Cerebellum (tissue), 4 donors: ENCODE measurements at places on chromosomes 16 and 17. TPM values are rescaled to one million over a fixed set of nuclear protein-coding genes. Genes with fewer than 3 reads are reported as not detected.

DNA sequence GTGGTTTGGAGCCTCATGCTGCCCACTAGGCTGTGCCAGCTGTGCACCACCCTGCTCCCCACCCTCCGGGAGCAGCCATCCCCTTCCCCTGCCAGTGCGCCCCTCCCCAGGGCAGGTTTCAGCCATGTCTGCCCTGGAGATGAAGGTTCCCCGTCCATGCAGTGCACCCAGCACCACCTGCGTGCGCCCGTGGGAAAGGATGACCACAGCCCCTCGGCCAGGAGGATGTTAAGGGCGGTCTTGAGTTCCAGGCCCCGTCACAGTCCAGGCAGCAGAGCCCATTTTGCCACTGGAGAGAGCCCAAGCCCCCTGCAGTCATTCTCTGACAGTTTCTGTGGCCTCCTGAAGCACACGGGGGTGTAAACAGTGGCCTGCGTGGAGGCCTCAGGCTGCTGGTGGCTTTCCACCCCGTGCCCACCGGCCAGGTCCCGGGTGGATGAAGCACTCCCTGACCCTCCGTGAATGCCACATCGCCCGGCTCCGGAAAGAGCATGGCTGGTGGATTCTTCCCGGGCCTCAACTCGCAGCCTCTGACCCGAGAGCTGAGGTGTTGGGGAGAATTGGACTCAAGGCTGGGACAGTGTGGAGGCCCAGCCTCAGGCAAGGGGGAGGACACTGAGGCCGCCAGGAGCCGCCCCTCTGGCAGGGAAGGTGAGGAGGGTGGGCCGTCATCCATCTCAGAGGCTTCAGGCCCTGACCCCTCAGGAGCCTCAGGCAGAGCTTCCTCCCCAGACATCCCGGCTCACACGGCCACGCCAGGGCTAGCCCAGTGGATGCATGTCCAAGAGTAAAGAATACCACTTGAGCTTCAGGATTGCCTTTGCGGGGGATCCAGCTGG lies 69.7 kb upstream of the CHMP6 start:
- no peak for DNase-seq

GRCh38 chr16:15526731-15527130 lies 92.3 kb downstream of the BMERB1 start:
- DNase-seq, result no peak

- no peak for DNase-seq
Measured at GRCh38 chr17:11503308-11504035, 94.8 kb upstream of the DNAH9 start.

- no peak for DNase-seq
Measured at GRCh38 chr16:72935896-72936295, 112.0 kb downstream of the ZFHX3 start.

- no peak for DNase-seq
Measured at GRCh38 chr16:66834746-66835145, 4.0 kb upstream of the NAE1 start.

DNA sequence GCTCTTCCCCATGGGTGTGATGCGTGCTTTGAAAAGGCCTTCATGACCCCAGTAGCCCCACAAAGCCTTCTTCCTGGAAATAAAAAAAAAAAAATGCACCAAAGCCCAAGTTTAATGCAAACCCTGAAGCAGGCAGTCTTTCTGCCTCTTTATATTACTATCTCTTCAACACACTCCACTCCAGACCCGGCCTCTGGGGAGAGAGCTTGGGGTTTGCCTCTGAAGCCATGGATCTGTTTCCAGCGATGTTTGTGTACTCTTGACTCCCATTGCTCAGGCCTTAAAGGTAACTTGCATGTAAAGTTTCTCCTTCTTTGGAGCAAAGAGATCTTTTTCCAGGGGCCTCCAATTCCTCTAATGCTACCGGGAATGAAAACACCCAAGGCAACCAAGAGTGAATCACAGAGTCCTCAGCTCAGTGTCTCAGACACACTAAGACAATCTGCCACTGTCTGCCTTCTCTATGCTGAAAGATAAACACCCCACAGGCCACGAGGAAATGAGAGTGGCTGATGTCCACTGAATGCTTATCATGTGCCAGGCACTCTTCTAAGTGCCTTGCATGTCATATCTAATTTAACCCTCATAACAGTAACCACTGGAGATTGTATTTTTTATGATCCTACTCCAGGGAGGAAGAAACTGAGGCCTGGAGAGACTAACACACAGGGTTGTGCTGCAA lies 56.4 kb upstream of the AKTIP start:
- no peak for DNase-seq

- no peak for DNase-seq
Measured at GRCh38 chr17:21462237-21462636, 86.1 kb downstream of the KCNJ12 start.

DNA sequence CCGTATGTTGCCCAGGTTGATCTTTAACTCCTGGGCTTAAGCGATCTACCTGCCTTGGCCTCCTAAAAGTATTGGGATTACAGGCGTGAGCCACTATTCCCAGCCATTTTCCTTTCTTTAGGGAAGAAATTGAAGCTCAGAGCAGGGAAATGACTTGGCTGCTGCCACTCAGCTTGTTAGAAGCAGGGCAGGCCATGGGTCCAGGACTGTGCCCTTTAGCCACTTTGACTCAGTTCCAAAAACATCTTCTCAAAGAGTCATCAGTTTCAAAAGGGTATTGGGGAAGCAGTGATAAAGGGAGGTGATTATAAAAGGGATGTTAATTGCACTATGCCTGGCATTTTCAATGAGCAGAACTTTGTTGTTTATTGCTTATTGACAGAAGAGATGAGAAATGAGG lies 402.8 kb downstream of the SNX29 start:
- no peak for DNase-seq

GRCh38 chr17:31692027-31692426 lies 167.0 kb downstream of the COPRS start:
- no peak for DNase-seq

DNA sequence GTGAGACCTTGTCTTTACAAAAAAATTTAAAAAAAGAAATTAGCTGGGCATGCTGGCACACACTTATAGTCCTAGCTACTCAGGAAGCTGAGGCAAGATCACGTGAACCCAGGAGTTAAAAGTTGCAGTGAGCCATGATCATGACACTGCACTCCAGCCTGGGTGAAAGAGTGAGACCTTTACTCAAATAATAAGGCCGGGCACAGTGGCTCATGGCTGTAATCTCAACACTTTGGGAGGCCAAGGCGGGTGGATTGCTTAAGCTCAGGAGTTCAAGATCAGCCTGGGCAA lies 11.5 kb upstream of the RIPOR1 start:
- no peak for DNase-seq

GRCh38 chr16:12257926-12258561 lies 281.5 kb downstream of the SNX29 start:
- DNase-seq, result no peak

The PRSS36 gene
- 1.6 TPM for total RNA-seq

DNA sequence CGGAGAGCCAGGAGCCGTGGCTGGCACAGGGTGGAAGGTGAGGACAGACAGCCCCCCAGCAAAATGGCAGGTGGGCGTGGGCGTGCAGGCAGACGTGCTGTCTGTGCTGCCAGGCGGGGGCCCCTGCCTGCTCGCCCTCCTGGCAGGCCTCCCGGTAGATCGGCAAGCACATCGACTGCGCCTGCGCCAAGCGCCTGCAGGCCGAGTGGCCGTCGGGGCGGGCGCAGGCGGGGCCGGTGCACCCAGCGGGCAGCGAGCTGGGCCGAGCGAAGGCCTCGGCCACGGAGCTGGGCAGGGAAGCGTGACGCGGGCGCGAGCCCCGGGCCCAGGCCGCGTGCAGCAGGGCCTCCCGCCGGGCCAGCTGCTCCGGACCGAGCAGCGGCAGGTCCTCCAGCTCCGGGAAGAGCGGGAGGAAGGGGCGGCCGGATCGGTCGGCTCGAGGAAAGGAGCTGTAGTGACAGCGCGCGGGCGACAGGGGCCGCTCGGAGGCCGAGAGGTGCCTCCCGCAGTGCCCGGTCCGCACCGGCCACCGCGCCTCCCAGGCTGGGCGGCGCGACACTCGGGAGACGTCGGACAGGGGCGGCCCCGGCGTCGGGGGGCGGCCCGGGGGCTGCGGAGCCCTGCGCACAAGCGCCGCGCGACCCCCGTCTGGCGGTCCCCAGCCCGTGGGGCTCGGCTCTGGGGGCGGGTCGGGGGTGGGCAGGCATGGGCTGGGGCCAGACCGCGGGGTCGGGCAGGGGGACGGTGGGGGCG lies 16.9 kb downstream of the GRIN2C start:
- peak; percentile 82 for DNase-seq

DNA sequence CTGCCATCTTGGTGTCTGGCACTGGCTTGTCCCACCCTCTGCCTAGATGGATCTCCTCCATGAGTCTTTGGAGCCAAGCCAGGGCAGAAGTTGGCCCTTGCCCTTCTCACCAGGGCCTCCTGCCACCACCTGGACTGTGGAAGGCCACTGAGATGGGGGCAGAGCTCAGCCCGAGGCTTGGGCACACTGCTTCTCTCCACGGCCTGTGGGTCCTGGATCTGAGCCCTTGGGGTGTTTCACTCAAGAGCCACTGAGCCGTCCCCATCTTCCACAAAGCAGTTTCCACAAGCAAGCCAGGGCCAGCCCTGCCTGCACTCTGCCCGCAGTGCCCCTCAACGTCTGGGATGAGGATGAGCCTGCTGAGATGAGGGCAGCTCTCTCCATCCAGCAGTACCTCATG lies 16.7 kb upstream of the CD300A start:
- no peak for DNase-seq

- DNase-seq, result no peak
Measured at GRCh38 chr16:9868606-9869149, 313.6 kb downstream of the GRIN2A start.

DNA sequence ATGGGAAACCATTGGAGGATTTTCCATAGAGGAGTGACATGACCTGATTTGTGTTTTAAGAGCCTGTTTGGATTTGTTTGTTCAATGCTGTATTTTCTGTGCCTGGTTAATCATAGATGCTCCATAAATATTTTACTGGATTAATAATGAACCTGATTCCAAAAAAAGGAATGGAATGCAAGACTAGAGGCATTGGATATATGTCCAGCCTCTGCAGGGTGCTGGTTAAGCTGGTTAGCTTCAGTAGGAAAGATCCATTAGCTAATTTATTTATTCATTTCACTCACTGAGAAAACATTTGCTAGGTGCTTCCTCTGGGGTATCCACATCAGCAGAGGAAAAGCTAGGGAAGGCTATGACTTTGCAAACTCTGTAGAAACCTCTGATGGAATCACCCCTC lies 57.7 kb downstream of the SHISA9 start:
- no peak for DNase-seq

The SPATA32 gene
- total RNA-seq, result not detected

- no peak for DNase-seq
Measured at GRCh38 chr17:31509095-31509804, 117.8 kb downstream of the RAB11FIP4 start.

GRCh38 chr17:49603720-49604119 lies 28.0 kb downstream of the NXPH3 start:
- DNase-seq, result no peak

DNA sequence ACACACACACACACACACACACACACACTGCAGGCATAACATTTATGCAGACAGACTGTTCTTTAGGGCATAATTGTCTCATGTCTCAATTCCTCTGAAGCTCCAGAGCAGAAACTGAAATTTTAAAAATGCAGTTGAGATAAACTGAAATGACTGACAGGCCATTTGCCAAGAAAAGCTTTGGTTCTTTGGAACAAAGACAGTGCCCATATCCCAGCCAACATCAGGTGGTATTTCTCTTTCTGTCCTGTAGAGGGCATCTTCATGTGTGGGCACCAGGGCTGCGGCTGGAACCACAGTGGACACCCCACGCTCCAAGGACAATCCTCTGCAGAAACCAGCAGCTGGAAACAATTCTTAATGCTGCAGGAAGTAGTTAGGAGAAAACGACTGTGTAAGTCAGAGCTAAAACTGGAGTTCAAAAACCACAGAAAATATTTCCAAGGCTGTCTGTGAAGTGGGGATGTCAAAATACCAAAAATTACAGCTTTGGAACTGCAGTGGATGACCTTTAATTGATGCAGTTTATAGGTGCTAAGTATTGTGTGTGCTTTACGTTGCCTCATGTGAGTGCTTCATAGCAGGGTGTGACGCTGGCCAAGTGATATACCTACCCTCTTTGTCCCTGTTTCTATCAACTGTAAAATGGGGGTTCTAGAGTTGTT lies 10.6 kb upstream of the MEFV start:
- DNase-seq, result no peak

The SPOP gene
- 80.2 TPM for total RNA-seq

DNA sequence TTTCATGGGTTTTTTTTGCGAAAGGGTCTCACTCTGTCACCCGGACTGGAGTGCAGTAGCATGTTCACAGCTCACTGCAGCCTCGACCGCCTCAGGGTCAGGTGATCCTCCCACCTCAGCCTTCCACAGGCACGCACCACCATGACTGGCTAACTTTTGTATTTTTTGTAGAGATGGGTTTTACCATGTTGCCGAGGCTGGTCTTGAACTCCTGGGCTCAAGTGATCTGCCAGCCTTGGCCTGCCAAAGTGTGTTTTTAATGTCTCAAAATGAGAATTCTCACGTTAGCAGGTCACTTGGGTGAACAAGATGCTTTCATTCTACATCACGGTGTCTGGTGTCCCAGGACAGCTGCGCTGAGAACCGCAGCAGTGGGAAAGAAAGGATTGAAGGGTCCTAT lies 3.2 kb downstream of the FBXO31 start:
- DNase-seq, result no peak

- no peak for DNase-seq
Measured at GRCh38 chr17:50554201-50554600, 6.3 kb upstream of the CACNA1G start.

- no peak for DNase-seq
Measured at GRCh38 chr17:50903604-50904517, 37.7 kb upstream of the TOB1 start.

DNA sequence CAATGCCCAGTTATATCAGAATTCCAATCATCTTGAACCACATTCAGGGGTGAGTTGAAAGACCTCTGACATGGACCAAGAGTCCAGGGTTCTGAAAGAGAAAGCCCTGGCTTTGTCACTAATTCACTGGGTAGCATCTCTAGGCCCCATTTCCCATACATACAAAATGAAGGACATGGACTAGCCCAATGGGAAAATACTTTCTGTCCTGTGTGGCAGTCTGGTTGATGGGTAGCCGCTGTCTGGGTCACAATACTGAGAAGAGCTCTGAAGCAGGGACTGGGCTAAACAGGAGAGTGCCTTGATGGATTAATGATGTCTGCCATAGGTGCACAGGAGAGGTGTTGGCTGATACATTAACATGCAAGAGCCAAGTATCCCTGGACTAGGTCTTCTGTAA lies 214.3 kb downstream of the RAB11FIP4 start:
- no peak for DNase-seq
